ENCODE measurements at places on chromosomes 6 and 20.

- DNase-seq, result no peak
Measured at GRCh38 chr6:130189531-130190397, 33.0 kb downstream of the SAMD3 start.

DNA sequence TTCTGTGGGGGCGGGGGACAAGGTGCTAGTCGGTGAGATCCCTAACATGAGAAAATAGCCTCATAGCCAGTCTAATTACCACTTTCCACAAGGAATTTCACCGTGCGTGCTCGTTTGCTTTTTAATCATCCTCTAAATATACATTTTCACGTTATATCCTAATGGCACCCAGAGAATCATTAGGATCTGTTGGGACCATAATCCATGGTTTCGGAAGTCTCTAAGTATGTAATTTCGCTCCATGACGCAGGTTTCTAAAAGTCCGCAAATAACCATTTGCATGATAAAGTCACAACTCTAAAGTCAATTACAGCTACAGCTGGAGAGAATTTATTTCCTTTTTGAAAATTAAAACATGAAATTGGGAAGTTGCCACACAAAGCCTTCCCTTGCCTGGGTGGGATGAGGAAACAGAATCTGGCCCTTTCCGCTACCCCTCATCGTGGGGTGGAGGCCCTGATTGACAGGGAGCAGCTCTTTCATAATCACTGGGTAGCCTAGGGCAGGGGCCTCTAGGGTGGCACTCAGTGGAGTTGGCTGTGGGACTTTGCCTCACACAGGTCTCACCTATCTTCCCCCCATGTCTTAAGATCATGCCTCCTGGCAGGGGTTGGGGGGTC lies 81.9 kb downstream of the LRFN2 start:
- DNase-seq, result no peak

DNA sequence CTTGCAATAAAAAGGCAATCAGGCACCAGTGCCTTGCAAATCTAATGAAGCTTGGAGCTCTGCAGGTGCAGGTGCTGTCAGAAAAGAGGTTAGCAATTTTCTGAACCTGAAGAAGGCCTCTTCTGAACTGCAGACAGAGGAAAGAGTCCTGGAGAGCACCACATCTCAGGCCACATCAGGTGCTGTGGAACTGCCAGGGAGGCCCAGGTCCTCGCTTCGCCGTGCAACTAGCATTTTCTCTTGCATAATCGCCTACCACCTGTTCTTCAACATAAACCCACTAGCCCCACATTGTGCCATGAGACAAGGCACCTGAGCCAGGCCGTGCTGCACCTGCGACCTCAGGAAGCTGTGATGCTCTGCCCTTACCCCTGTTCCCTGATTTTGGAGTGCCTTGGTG lies 187.6 kb downstream of the DTNBP1 start:
- DNase-seq, result no peak

DNA sequence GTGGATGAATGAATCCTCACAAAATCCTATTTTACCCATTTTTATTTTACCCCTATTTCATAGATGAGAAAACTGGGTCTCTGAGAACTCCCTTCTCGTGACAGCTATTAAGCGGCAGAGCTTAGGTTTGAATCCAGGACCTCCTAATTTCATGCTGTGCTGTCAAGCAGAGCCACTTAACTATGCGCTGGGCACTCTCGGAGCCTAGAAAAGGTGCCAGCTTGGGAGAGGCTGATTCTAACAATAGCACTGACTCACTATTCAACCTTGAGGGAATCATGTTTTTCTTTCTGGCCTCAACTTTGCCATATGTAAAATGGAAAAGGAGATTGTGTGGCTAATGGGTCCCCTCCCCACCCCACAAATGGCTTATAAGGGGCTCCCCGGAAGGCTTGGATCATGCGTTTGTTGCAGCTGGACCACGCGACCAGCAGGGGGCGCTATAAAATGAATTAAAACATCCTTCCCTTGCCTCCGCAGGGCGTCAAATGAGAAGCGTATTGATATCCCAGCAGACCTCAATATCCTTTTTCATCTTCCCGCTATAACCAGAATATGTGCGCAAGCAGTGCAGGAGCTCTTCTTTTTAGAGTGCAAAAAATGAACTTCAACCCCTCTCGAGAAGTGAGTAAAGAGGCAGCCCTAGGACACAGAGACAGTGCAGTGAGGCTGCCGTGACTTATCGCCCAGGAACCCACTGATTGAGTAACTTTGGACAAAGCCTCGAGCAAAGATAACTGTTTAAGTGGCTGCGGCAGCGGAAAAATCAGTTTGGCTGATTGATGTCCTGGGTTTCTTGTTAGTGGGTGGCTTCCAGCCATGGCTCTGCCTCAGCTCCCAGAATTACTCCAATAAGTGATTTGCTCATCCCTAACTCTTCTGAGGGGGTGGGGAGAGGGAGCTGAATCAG lies 12.8 kb upstream of the PDYN start:
- DNase-seq, result peak; percentile 33

- DNase-seq, result no peak
Measured at GRCh38 chr6:166335378-166336302, 6.7 kb downstream of the SFT2D1 start.

DNA sequence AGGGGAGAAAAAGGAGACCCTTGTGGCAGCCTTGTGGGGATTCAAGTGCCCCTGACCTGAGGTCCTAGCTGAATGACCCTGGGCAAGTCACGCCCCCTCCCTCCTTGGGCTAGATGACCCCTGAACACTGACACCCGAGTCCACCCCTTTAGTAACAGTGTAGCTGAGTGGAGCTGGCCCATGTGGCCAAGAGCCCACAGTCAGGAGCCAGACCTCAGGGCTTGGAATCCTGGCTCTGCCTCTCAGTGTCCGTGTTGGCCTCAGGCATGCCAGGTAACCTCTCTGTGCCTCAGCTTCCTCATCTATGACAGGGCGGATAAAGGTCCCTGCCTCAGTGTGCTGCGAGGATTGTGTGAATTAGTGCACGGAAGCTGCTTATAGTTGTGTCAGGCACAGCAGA lies 14.3 kb downstream of the IP6K3 start:
- no peak for DNase-seq

GRCh38 chr6:139343052-139343750 lies 31.2 kb downstream of the CITED2 start:
- DNase-seq, result no peak

DNA sequence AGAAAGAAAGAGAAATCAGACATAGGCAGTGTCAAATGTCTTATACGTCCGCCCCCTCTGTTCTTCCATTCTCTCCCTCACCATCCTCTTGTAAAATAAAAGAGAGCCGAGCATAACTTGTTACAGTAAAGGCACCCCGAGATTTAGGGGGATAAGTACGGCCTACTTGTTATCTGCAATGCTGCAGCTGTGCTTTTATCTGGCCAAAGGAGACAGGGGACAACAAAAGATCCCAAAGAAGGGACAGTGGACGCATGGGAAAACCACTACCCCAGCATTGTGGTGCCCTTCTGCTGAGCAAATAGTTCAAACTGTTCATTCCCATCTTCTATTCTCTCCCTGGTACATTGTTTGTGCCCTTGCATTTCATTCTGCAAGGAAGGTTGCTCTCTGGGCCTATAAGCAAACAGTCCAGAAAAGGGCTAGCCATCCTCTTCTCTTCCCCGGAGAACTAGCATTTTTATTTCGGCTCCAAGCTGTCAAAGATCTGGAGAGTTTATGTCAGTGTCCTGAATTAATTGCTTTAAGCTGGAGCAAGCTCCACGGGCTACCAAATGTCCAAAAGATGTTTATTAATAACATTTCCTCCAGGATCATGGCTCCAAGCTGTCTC lies 22.3 kb downstream of the FOXA2 start:
- no peak for DNase-seq

GRCh38 chr20:63402181-63402859 lies 41.2 kb upstream of the CHRNA4 start:
- no peak for DNase-seq

DNA sequence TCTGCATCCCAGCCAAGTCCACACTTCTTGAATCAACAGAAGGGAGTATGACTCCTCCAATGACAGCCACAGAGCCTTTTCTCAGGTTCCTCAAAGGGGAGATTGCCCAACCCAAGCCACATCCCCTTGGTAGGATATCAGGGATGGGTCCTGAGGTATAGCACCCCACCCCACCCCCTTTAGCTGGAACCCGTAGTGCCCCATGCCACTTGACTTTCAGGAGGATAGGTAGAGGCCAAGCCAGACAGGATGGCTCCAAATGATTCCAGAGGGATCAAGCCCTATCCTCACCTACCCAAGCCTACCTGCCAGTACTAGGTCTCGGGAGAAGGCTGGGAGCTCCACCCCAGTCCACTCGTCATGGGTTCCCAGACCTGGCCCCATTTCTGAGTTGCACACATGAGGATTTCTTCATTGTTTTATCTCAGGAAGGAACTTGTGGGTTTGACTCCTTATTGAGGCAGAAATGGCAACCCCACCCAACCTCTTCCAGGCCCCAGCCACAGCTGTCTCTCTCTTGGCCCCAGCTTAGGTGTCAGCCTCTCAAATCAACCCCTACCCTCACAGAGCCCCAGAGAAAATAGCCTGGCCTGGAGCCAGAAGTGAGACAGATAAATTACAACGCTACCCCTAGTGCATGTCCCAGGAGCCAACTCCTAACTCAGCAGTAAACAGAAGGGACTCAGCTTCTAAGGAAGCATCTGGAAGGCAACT lies 3.6 kb downstream of the CCND3 start:
- DNase-seq, result no peak

DNA sequence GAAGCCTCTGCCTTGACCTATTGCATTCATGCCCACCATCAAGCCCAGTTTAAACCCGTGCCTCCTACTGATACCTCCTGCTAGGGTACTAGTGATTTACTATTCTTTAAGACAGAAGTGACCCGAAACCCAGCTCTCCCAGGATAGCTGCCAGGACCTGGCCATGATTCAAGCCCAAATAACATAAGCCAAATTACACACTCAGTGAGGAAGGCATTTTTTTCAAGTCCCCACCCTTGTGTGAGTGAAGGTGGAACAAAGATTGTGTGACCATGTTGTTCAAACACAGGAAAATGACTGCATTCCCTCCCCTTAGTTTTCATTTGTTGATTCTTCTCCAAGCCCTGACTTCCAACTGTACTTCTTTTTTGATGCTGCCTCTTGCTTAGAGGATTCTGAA lies 3.7 kb upstream of the KAT14 start:
- DNase-seq, result no peak

DNA sequence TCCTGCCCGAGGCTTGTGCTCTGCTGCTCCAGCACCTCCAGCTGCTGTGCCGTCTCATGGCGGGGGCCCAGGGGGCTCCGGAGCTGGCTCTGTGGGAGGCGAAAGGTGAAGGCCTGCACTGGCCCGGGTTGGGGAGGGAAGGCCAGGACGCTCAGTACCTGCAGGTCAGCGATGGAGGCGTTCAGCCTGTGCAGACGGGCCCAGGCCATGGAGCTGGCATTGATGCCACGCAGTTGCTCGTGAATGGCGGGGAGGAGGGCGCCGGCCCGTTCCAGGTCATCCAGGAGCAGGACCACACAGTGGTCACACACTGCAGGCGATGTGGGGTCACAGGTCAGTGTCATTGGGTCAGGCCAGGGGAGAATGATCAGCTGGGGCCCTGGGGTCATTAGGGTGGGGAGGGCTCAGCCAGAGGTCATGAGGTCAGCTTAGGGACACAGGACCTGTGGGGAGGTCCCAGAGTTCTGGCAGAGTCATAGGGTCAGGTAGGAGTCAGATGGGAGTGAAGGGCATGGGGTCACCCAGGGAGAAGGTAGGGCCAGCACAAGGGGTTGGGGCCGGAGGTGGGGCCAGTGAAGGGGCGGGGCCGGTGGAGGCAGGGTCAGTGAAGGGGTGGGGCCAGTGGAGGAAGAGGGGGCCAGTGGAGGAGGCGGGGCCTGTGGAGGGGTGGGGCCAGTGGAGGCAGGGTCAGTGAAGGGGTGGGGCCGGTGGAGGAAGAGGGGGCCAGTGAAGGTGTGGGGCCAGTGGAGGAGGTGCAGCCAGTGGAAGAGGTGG lies 18.0 kb downstream of the ADRM1 start:
- DNase-seq, result peak; percentile 14

DNA sequence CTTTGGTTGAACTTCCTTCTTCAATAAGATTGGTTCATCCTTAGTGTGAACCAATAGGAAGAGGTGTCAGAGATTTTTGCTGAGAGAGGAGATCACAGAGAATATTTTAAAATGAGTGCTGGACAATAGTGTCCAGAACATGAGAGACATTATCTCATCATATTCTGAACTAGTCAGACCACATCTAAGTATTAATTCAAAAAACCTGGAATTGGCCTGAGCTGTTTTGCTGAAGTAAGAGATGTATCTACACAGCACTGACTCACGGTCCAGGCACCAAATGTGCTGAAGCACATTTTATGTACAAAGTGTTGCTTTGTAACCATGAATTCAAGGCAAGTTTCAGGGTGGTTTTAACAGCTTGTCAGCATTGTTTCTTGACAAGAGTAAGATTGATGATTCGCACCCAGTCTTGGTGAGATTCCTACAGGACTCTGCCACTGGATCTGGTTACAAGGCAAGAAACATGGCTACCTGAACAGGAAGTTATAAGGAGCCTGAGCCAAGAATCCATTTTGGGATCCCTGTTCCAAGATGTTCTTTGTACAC lies 178.2 kb upstream of the HEY2 start:
- DNase-seq, result peak; percentile 23

- DNase-seq, result no peak
Measured at GRCh38 chr6:95785785-95786184, 208.4 kb downstream of the MANEA start.

DNA sequence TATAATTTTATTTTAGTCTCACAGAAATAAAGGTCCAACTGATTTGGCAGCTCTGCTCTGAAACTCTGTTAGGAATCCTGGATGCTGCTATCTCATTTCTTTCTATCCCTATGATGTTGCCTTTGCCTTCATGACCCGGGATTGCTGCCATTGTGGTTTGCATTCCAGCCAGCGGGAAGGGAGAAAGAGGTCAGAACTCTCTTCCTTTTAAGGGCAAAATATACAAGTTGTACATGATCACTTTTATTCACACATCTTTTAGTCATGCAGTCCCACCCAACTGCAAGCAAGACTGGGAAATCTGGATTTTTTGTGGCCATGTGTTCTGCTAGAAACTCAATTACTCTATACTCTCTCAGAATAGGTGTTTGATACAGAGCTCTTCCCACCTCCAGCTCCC lies 263.1 kb upstream of the ZFP64 start:
- peak; percentile 92 for DNase-seq

GRCh38 chr6:155121699-155122098 lies 126.6 kb downstream of the TIAM2 start:
- DNase-seq, result peak; percentile 30
